MCF 10A (cell line): ENCODE measurements at places on chromosomes 5 and 9. TPM values are rescaled to one million over a fixed set of nuclear protein-coding genes. Genes with fewer than 3 reads are reported as not detected.

DNA sequence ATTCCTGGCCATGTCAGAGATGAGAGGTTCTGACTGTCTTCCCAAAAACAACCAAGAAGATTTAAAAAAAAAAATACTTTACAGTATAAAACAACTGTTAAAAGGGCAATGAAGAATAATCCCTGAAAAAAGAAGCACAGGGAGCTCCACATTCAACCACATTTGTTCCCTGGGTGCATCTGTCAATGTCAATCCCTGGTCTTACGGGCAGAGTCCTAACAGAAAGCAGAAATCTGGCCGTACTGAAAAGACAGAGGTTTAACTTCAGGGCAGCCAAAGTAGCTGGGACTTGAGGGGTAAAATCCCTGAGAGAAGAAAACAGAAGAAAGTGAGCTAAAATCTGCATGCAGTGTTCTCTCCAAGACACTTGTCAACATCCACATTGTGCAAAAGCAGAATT lies 76.6 kb downstream of the RICTOR start:
- no peak for DNase-seq
- H3K36me3 ChIP-seq = peaks cover 51% of the 10 kb centered on the region
- H3K27me3 ChIP-seq = no peaks in the 10 kb centered on the region
- no peak overlapping the region for H3K4me3 ChIP-seq
- no peak overlapping the region for H3K27ac ChIP-seq

GRCh38 chr9:91451431-91452270 lies 28.0 kb upstream of the NFIL3 start:
- H3K4me3 ChIP-seq = no peak overlapping the region
- DNase-seq = peak; percentile 34
- no peak overlapping the region for H3K27ac ChIP-seq

- H3K4me3 ChIP-seq = no peak overlapping the region
- peaks cover 18% of the 10 kb centered on the region for H3K36me3 ChIP-seq
- no peak overlapping the region for H3K27ac ChIP-seq
- no peaks in the 10 kb centered on the region for H3K4me1 ChIP-seq
- no peaks in the 10 kb centered on the region for H3K27me3 ChIP-seq
- DNase-seq = no peak
Observed at GRCh38 chr9:136237486-136238341, 7.9 kb downstream of the QSOX2 start.

Gene CDH9
- total RNA-seq = not detected in 2 replicates

GRCh38 chr5:121199216-121199999 lies 652.3 kb upstream of the FTMT start:
- H3K27ac ChIP-seq = no peak overlapping the region
- H3K36me3 ChIP-seq = no peaks in the 10 kb centered on the region
- peak overlapping the region; percentile 6 for H3K4me3 ChIP-seq

- H3K27ac ChIP-seq = no peak overlapping the region
- H3K36me3 ChIP-seq = peaks cover 13% of the 10 kb centered on the region
- DNase-seq = no peak
- no peak overlapping the region for H3K4me3 ChIP-seq
Observed at GRCh38 chr9:125942125-125942524, 195.0 kb downstream of the PBX3 start.

Gene OR2K2
- total RNA-seq = not detected in 2 replicates

GRCh38 chr5:52895572-52896413 lies 93.4 kb upstream of the ITGA2 start:
- no peaks in the 10 kb centered on the region for H3K27me3 ChIP-seq
- no peaks in the 10 kb centered on the region for H3K4me1 ChIP-seq
- DNase-seq = no peak
- H3K36me3 ChIP-seq = no peaks in the 10 kb centered on the region

DNA sequence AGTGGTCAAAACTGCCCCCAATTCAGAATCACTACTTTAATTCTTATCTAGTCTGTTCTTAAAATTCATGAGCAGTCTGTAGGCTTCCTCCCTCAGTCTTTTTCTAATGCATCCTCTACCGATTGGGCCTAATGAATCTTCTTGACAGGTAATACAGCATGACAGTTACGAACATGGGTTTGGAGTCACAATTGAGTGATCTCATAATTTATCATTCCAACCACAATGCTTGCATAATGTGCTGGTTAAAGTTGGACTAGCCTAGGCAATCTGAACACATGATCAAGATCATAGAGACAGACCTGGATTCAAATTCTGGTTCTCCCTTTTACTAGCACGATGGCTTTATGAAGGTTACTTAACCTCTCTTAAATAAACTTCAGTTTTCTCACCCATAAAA lies 33.1 kb upstream of the SETD9 start:
- no peak overlapping the region for H3K27ac ChIP-seq
- no peak overlapping the region for H3K4me3 ChIP-seq
- peak; percentile 45 for DNase-seq
- H3K36me3 ChIP-seq = peaks cover 71% of the 10 kb centered on the region
- H3K27me3 ChIP-seq = no peaks in the 10 kb centered on the region

- no peaks in the 10 kb centered on the region for H3K27me3 ChIP-seq
- peak overlapping the region; percentile 100 for H3K27ac ChIP-seq
- H3K4me1 ChIP-seq = peaks cover 16% of the 10 kb centered on the region
- peak; percentile 8 for DNase-seq
- H3K4me3 ChIP-seq = peak overlapping the region; percentile 100
Observed at GRCh38 chr9:26891726-26892125, 876 bp downstream of the CAAP1 start.

Gene CER1
- not detected in 2 replicates for total RNA-seq

GRCh38 chr9:136740971-136741882 lies 1.5 kb downstream of the LCN10 start:
- H3K27ac ChIP-seq = no peak overlapping the region
- no peaks in the 10 kb centered on the region for H3K36me3 ChIP-seq
- H3K27me3 ChIP-seq = peaks cover 39% of the 10 kb centered on the region

GRCh38 chr5:36300927-36301540 lies 668 bp downstream of the RANBP3L start:
- H3K4me3 ChIP-seq = no peak overlapping the region
- no peak for DNase-seq
- no peaks in the 10 kb centered on the region for H3K36me3 ChIP-seq
- peaks cover 11% of the 10 kb centered on the region for H3K4me1 ChIP-seq

Gene SAXO1
- total RNA-seq = not detected in 2 replicates

DNA sequence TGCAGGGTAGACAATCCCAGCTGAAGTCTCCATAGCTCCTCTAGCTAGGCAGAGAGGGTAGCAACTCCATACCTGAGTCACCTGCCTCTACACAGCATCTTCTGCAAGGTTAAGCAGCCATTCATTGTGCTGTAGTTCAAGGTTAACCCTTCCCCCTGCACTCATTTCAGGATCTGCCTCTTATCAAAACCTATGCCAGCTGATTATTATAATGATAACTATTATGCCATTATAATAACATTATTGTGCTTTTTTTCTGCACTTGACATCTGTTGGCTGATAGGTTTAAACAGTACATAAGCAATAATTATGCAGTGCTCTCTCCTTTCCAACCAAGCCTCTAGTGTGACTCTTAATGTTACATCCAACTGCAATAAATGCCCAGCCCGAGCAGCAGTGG lies 17.3 kb downstream of the SIL1 start:
- no peaks in the 10 kb centered on the region for H3K27me3 ChIP-seq
- peaks cover 12% of the 10 kb centered on the region for H3K36me3 ChIP-seq
- H3K4me1 ChIP-seq = peaks cover 54% of the 10 kb centered on the region
- no peak overlapping the region for H3K27ac ChIP-seq
- no peak overlapping the region for H3K4me3 ChIP-seq

Gene SH3TC2
- total RNA-seq = 6.2 and 7.2 TPM in 2 replicates

DNA sequence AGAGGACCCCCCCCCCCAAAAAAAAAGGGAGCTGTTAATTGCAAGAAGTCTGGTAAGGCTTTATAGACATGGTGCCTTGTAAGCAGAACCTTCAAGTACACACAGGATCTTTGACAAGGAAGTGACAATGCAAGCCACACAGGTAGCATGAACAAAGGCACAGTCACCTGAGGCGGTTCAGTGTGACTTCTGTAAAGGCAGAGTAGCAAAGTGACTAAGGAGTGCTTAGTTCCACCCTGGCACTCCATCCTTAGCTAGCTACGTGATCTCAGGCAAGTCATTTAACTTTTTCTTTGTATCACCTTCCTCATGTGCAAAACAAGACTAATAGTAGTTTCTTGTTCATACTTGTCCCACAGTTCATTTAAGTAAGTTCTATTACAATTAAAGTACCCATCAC lies 282.0 kb downstream of the PRELID2 start:
- no peak overlapping the region for H3K4me3 ChIP-seq
- no peaks in the 10 kb centered on the region for H3K36me3 ChIP-seq
- H3K27ac ChIP-seq = no peak overlapping the region
- no peaks in the 10 kb centered on the region for H3K27me3 ChIP-seq
- DNase-seq = no peak
- H3K4me1 ChIP-seq = peaks cover 9% of the 10 kb centered on the region

GRCh38 chr5:123455095-123455494 lies 31.9 kb upstream of the CEP120 start:
- H3K4me1 ChIP-seq = peaks cover 18% of the 10 kb centered on the region
- H3K27ac ChIP-seq = no peak overlapping the region
- H3K4me3 ChIP-seq = no peak overlapping the region
- H3K36me3 ChIP-seq = no peaks in the 10 kb centered on the region
- no peak for DNase-seq
